ENCODE measurements at places on chromosomes 7 and 10. TPM values are rescaled to one million over a fixed set of nuclear protein-coding genes. Genes with fewer than 3 reads are reported as not detected.

MCM10 gene
- 60.0 TPM for total RNA-seq

HTRA1 gene
- total RNA-seq, result not detected

RASSF4 gene
- total RNA-seq, result 1.5 TPM

AFAP1L2 gene
- total RNA-seq, result 0.98 TPM

WNT8B gene
- total RNA-seq, result 0.45 TPM

POLR2J gene
- 79.6 TPM for total RNA-seq

VOPP1 gene
- total RNA-seq, result 124 TPM

DNA sequence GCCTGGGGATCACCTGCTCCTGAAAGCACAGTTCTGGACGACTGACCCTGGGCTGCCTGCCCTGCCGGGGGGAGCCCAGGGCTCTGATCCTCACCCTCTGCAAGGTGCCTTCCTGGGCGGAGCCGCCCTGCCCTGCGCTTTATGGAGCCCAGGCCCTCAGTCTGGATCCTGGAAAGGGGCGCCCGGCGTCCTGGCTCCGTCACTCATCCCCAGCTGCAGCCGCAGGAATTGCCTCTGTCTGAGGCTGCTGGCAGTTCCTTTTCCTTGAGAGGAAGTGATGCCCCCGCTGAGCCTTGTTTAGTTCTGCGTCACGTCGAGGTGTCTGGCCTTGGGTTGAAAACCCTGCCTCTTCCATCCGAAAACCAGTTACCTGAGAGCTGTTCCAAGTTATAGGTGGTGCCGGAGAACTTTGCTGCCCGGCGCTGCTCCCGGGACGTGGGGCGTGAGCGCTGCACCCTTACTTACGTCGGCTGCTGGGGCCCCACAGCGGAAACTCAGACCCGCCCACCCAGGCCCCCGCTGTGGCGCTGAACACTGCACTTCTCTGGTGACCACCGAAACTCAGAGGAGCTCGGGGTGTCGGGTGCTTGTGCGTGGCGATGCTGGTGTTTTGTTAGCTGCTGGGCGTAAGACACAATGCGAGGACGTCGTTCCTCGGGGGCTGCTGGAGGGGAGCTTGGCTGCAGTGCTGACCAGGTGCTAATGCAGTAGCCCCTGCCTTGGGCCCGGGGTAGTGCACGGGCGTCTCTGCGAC lies 5.4 kb downstream of the MAFK start:
- no peak for DNase-seq

DNA sequence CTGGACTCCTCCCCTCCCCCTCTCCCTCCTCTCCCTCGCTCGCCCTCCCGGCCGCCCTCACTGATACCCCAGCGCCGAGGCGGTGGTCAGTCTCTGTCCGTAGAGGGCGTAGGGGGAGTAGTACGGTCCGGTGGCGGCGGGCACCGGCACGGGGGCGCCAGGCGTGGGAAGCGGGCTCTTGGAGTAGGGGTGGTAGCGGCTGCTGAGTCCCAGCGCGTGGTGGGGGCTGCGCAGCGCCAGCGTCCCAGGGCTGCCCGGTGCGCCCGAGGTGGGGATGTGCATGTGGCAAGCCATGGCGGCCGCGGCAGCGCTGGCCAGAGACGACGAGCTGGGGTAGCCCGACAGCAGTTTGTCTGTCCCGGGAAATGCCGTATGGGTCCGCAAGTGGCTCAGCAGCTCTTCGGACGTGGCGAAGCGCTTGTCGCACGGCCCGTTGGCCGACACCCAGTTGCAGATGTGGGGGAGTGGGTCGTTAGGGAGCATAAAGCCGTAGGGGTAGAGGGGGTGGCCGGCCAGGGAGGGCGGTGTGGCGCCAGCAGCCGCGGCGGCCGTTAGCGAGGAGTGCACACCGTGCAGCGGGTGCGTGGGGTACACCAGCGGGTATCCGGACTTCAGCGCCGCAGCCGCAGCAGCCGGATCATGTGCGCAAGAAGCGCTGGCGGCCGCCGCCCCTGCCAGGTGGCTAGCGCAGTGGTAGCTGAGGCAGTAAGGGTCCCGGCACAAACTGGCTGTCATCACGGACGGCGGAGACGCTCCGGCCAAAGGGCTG lies 2.7 kb downstream of the ZNF503 start:
- no peak for DNase-seq

GRCh38 chr10:74867351-74867750 lies 41.0 kb downstream of the KAT6B start:
- DNase-seq, result no peak

DNA sequence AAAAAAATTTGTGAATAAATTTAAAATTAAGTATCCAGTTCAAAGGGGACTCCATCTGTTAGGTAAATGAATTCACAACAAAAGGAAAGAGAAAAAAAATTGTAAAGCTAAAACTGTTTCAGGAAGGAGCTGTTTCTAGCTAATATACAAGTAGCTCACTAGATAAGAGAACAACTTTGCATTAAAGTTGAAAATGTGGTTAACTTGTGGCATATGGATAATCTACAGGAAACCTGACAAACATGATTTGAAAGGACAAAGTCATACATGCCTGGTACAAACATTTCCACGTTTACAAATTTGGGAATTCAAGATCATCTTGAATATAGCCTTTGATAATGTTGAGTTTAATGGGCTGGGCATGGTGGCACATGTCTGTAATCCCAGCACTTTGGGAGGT lies 8.9 kb downstream of the NT5C3A start:
- no peak for DNase-seq

GRCh38 chr7:100572949-100573675 lies 588 bp downstream of the SAP25 start:
- no peak for DNase-seq

DNA sequence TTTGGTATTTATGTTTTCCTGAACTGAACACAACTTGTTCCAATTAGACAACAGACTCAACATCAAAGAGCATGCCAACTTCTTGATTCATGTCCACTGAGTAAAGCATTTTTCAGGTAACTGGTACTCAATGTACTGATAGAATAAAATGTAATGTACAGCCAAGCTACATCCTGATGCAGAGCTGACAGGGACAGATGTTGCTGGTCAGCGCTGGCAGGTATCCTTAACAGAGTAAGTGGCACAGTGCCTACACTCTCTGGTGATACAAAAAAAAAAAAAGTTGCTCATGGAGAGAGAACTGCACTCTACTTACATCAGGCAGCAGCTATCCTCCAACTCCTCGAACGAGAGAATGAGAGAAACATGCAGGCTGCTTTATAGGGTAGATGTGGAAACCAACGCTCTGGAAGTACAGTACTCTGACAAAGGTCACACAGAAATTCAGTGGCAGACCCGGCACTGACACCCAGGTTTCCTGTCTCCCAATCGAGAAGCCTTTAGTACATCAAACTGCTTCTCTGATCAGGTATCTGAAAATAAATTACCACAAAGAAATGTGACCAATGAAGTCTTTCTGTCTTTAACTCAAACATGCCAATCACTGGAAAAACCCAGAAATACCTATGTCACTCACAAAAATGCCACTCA lies 4.6 kb downstream of the ITGB1 start:
- no peak for DNase-seq

DNA sequence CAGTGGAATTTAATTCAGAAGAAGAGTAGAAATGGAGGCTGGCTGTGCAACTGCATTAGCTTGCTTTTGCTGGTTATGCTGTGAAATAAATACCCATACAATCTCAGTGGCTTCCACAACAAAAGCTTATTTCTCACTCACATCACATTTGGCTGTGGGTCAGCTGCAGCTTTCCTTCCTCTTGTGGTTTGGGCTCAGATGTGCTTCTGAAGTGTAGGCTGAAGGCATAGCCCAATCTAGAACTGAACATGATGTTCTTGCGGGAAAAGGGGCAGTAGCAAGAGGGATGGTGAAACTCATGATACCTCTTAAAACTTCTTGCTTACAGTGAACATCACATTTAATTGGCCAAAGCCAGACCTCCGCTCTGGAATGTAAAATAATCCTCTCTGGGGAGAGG lies 119.9 kb downstream of the HECW1 start:
- no peak for DNase-seq

DNA sequence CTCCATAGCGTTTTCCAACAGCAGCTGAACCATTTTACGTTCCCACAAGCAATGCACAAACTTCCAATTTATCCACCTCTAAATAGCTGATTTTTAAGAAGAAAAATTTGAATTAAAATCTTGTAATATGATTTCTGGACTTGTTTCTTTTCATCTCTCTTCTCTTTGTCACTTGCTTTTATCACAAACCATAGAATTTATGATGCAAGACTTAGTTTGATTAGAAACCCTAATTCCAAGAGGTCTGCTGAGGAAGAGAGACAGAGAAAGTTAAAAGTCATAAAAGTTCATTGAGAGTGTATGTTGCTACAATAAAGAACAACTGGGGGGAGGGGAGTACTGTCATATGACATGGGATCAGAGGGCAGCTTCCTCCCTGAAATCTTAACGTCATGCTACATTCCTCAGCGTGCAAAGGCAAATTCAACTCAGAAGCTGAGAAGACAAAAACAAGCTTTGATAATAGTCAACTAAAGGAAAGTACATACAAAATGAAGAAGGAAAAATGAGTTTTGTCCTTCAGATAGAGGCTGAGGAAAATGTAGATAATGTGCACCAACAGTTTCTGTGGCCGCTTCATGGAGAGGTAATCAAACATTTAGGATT lies 18.4 kb upstream of the CUBN start:
- no peak for DNase-seq

DNA sequence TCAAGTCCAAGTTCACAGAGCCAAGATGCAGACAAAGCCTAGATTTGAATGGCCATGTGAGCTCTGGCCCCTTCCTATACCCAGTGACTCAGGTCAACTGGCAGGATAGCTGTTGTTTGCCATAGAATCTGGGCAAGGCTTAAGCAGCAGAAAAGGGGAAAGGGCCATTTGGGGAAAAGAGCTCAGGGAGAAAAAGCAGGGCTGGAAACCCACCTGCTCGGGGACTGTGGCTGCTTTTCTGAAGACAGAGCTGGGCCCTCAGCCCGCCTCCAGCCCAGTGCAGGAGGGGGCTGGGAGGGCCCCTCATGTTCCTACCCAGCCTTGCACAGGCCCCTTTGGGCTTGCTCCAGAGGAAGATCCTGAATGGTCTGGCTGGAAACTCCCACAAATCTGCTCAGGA lies 32.6 kb upstream of the HABP2 start:
- DNase-seq, result no peak

DNA sequence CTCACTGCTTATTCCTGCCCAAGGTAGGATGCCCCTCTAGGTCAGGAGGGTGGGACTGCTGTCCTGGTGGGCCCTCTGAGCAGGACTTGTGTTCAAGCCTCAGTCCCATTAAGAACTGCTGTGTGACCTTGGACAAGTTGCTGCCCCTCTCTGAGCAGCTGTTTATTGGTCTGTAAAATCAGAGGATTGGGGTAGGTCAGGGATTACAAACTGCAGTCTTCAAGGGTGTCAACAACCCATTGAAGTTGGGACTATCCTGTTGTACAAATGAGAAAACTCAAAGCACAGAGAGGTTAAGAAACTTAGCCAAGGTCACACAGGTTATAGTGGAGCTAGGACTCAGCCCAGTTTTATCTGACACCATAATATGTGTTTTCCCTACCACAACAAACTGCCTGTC lies 55.3 kb downstream of the ZMIZ1 start:
- DNase-seq, result no peak

DNA sequence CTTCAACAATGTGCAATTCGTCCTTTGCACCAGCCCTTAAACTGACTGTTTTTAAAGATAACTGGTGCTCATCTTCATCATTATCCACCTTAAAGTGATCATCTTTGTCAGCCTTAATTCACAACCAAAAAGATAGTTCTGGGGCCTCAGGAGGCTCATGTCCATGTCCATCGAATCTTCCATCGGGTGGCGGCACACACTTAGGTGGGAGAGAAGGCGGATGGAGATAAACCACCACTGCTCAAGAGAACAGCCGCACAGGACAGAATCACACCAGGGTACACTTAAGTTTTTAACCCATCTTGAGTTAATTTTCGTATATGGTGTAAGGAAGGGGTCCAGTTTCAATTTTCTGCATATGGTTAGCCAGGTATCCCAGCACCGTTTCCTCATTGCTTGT lies 24.8 kb downstream of the OIT3 start:
- DNase-seq, result no peak
